Adipocyte (in vitro differentiated cells): ENCODE measurements at places on chromosomes 1 and 21.

- no peak for DNase-seq
Observed at GRCh38 chr1:13556224-13556764, 27.3 kb upstream of the PDPN start.

- no peak for DNase-seq
Observed at GRCh38 chr1:3787349-3787715, 9.0 kb downstream of the LRRC47 start.

DNA sequence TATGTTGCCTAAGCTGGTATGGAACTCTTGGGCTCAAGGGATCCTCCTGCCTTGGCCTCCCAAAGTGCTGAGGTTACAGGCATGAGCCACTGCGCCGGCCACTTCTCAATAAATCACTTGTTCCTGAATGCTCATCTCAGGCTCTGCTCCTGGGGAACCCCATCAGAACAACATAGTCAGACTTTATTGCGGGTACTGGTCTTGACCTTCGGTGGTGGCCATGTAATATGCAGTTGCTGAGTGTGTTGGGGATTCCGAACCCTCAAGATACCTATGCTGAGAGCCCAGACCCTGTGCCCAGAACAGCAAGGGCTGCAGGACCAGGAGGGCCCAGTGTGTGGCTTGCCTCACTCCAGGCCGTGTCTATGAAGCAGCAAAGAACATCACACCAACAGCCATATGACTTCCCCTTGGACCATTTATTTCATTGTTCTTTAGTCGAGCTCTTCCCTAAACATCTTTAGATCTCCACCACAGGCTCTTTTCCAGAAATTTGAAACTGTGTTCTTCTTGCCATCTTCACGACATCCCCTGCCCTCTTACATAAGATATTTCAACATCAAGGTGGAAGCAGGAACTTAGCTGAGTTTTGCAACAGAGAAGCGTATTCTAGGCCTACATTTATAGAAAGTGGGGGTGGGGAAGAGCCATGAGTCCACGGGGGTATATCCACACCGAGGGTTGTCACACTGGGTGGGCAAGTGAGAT, 12.7 kb upstream of the SDHB start:
- DNase-seq, result no peak

GRCh38 chr1:77015748-77016341, 148.6 kb downstream of the ST6GALNAC5 start:
- no peak for DNase-seq

DNA sequence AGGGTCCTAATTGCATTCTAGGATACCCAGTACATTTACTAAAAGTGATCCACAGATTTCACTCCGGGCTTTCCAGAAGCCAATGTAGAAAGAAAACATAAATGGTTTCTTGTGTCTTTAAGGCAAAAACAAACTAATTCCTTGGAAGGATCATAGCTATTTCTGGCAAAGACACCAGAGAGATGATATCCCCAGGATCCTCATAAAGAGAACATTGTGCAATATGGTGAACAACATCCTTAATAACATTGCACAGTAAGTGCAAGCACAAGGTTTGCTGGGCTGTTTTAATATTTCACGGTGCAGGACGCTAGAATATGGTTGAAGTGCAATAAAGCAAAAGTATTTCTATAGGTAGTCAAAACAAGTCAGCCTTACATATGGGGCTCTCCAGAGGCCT, 83.0 kb downstream of the NTPCR start:
- peak; percentile 61 for DNase-seq

DNA sequence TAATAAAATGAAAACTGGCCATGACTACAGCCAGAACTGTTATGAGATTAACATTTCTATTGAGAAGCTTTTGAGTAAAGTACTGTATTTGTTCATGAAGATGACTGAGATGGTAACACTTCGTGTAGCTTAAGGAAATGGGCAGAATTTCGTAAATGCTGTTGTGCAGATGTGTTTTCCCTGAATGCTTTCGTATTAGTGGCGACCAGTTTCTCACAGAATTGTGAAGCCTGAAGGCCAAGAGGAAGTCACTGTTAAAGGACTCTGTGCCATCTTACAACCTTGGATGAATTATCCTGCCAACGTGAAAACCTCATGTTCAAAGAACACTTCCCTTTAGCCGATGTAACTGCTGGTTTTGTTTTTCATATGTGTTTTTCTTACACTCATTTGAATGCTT, 164.0 kb downstream of the NEK7 start:
- DNase-seq, result no peak

DNA sequence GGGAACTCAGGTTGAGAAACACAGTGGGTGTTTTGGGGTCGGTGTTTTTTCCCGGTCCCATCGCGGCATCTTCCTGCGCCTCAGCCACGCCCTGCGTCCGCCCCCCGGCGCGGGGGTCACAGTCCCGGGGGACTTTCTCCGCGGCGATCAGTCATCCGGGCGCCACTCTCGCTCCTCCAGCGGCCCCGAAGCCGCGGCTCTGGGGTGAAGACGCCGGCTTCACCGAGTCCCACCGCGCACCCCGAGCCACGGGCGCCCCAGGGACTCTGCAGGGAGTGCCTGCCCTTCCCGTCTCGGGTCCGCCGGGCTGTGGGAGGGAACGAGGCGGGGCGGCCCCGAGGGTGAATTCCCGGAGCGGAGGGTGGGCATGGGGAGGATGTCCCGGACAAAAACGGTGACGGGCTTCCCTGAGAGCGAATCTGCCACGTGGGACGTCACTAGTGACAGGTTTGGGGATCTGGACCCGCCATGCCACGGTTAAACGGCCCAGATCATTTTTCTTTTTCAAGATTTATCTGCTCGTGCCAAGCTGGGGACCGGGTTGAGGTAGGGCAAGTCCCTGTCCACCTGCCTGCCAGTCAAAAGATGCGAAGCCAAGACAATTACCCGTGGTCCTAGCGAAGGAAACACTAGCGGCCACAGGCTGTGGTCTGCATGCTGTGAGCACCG, 717 bp upstream of the BATF3 start:
- DNase-seq, result peak; percentile 63

DNA sequence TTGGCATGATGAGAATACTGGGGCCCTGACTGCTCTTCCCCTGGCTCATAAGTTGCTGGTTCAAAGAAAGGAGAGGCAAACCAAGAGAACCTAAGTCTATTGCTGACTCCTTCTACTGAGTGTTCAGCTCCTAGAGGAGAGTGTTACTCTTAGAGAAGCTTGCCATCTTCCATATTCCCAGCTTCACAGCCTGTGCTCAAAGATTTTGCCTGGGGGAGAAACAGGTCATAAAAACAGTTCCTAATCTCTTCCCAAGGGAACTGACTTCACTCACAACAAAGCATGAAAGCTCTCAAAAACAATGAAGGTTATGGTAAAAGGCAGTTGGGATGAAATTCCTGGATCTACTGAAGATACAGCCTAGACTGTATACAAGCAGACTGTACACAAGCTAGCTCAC, 37.1 kb downstream of the LRRC40 start:
- DNase-seq, result no peak

DNA sequence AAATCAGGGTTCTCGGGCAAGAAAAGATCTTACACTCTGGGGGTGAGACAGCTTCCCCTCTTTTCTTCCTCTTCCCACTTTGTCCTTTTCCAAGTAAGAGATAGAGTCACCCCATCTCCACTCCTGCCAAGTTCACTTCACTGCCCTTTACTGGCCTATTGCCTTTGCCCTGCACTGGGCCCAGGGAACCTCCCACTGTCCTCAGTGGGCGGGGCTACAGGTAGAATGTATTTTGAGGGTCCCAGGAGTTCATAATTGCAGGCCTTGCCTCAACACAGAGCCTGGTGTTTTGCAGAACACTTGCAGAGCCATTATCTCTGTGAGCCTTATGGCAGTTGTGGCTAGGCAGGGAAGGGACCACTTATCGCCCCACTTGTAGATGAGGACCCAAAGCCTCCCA, 3.3 kb downstream of the AMPD2 start:
- no peak for DNase-seq

GRCh38 chr1:183956559-183957188, 80.9 kb downstream of the COLGALT2 start:
- peak; percentile 67 for DNase-seq

DNA sequence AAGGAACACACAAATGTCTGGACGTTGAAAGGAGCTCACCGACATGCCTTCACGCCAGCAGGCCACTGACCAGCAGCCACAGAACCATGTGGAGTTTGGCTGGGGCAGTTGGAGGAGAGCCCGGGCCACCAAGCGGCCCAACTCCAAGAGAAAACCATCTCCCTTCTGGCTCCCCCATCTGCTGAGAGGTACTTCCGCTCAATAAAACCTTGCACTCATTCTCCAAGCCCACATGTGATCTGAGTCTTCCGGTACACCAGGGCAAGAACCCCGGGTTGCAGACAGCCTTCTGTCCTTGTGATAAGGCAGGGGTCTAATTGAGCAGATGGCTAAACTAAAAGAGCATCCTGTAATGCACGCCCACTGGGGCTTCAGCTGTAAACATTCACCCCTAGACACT, 24.4 kb downstream of the RGS4 start:
- DNase-seq, result no peak

- peak; percentile 85 for DNase-seq
Observed at GRCh38 chr1:185670187-185670627, 64.0 kb upstream of the HMCN1 start.

DNA sequence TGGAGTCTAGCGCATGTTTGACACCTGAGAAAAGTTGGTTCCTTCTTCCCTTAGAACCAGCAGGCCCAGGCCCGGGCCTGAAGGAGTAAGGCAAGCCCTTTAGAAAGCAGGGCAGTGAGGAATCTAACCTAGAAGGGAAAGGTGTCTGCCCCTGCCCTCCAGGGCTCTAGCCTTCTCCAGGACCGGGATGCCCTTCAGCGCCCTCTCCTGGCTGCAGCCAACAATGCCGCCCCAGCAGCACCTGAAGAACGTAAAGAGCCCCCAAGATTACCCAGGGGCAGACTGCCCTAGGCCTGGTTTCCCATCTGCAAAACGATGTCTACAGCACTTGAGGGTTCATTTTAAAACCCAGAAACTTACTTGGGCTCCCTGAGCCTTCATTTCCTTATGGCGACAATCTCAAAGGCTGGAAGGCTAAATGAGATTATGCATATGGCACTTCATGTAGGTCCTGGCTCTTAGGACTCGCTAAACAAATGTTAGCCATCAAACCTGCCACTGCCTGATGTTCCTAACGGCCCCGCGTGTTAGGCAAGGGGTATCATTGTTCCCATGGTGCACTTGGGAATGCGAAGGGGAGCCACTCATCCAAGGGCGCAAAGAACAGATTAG, 106.7 kb upstream of the KLHDC7A start:
- no peak for DNase-seq

- DNase-seq, result no peak
Observed at GRCh38 chr1:60376196-60376595, 302.6 kb upstream of the C1orf87 start.

- no peak for DNase-seq
Observed at GRCh38 chr21:43689556-43690337, 29.2 kb upstream of the PDXK start.

DNA sequence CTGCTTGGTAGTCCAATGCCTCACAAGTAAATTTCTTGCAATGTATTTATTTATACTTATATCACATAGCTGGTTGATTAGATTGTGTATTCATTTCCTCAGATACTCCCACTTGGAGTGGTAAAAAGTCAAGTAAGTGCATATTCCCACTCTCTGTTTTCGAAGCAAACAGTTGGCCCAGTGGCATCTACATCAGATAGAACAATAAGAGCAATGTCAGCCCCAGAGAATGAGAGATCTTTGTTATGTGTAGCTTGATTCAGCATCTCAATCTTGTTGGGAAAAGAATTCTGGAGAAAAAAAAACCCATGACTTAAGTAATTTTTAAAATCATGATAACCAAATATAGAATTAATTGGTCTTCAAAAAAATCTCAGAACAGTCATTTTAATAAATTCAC, 25.5 kb downstream of the RGL1 start:
- DNase-seq, result no peak

DNA sequence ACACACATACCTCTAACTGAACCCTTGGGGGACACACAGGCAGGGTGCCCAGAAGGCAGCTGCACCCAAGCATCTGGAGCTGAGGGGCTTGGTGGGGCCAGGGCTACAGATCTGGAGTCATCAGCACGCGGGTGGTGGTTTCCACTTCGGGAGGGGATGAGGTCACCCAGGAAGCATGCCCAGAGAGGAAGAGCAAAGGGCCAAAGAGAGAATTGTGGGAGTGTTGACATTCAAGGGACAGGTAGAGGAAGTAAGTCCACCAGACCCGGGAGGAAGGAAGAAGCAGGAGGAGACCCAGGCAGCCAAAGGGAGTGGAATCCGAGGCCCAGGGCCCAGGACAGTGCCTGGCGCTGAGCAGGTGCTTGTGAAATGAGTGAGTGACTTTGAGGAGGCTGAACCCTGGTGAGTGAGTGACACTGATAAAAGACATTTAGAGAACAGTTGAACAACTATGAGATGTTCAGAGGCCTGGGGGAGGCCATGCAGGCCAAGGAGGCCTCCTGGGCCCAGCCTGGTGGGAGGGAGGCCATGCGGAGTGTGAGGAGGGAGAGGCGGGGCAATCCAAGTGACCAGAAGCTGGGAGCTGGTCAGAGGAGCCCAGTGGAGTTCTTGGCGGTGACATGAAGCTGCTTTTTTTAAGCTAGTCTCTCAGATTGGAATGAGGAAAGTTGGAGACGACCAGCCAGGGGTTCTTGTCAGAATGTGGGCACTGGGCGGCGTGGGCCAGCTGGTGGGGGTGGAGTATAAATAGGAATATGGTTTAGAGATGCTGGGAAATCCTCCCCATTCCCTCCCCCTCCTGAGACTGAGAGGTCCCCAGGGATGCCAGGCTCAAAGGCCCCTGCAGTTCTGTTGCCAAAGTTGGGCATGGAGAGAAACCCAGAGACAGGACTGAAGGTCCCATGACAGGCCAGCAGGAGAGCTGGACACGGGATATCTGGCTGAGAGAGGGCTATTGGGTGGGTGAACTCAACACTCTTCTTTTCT, 7.9 kb downstream of the CDK18 start:
- no peak for DNase-seq

GRCh38 chr21:26845066-26845758, at the start of gene ADAMTS1:
TSS of gene ADAMTS1 (minus strand) at chr21:26845409. CDS start at chr21:26844954, 455 bp downstream.
- peak; percentile 96 for DNase-seq

DNA sequence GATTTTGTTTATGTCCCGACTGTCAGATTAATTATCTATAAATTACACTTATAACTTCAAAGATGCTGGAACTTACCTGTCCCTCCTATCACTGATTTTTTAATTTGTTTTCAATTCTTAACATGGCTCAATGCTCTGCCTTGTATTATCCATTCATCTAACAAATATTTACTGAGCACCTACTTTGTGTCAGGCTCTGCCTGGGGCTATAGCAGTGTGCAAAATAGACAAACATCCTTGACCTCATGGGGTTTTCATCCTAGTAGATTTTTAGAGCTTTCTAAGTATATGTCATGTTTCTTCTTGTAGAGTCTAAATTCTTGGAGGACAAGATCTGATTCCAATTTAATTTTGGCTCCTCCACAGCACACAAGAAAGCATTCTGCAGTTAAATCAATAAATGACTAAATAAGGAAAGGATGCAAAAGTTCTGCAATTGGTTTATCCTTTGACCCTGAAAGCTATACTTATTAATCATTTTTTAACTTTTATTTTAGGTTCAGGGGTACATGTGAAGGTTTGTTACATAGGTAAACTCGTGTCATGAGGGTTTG, 10.8 kb upstream of the SMYD2 start:
- peak; percentile 38 for DNase-seq

DNA sequence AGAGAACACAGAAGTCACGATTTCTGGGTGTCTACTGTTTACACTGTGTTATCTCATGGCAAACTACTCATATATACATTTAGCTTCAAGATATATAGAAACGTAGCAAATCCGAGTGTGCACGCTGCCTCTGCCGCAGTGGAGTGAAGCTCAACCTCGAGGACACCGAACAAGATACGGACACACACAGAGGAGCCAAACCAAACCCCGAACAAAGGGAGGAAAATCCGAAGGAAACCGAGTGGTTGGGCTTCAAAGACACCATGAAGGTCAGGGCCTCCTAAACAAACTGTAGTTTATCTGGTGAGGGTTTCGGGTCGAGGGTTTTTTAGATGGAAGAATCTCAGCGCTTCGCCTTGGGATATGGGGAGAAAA, 34.5 kb downstream of the SLC45A1 start:
- DNase-seq, result no peak
